ENCODE measurements at places on chromosomes 7 and 10.

GRCh38 chr7:148116829-148117403 is 473.6 kb upstream of the C7orf33 start:
- DNase-seq, result no peak

GRCh38 chr7:20030915-20031362 is 186.2 kb downstream of the MACC1 start:
- no peak for DNase-seq

GRCh38 chr7:94547126-94547525 is 37.5 kb downstream of the CASD1 start:
- no peak for DNase-seq

DNA sequence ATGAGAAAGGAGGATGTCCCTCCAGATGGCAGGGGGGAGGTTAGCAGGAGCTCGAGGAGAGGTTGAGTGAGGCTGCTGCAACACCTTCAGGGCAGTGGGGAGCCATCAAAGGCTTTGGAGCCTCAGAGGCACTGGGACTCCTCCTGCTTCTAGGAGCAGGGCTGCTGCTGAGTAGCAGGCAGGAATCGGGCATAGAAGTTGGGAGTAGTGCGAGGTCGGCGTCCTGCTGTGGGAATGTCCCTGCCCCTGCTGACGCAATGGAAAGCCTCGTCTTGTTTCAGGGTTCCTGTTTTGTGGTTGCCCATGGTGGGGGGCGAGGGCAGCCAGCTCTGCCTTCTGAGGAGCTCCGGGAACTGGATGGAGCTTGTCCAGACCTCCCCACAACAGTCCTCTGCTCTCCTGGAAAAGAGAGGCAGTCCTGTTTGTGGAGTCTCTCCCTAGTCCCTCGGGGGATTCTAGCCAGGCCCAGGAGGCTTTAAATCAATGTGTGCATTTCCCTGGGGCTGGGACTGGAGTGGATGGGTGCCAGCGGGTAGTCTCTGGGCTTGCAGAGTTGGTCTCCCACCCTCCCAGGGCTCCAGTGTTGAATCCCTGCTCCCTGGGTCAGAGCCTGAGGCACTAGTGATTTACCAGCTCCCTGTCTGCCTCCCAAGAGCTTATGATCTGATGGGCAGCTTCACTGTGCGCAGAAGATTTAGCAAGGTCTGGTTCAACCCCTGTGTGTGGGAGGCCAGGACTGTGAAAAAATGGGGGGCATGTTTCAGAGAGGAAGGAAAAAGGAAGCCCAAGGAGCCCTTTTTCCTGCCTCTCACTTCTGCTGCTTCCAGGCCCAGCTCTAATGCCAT is 98.7 kb upstream of the PPIF start:
- no peak for DNase-seq

GRCh38 chr7:2701832-2702593 is 14.0 kb downstream of the AMZ1 start:
- DNase-seq, result no peak

DNA sequence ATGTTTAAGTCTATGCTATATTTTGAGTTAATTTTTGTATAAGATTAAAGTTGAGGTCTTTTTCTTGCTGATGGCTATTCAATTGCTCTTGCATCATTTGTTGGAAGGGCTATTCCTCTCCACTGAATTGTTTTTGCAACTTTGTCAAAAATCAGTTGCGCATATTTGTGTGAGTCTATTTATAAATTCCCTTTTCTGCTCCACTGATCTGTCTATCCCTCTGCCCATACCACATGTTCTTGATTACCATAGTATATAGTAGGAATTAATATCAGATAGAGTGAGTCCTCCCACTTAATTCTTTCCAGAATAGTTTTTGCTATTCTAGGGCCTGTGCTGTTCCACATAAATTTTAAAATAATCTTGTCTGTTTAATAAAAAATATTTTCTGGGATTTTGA is 152.4 kb upstream of the ADCY1 start:
- no peak for DNase-seq

Measured in NCI-H1930 (cell line).